ENCODE measurements at places on chromosomes 13 and 19.
A peak's percentile ranks its signal among the peaks of the same experiment; 100 is the strongest.

DNA sequence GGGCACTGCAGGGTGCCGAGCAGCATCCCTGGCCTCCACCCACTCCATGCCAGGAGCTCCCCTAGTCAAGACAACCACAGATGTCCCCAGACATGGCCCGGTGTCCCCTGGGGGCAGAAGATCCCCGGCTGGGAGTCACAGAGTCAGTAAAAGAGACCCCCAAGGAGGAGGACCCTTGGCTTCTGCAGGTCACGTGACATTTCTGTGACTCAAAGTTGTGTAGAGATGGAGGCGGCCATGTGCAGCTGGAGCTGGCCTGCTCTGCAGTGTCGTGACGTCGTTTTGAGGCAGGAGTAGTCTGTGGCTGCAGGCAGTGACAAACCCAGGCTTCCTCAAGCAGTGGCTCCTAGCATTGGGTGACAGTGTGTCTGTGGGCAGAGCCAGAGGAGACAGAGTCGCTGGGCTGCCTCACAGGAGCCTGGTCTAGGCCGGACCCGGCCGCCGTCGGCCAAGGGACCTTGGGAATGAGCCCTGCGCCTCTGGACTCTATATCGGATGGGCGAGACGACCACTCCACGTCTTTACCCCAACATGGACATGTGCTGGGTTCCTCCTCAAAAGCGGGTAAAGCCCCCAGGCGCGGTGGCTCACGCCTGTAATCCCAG lies 7.7 kb upstream of the DIRAS1 start:
- DNase-seq = no peak

GRCh38 chr13:73610799-73611592 lies 523.2 kb downstream of the KLF12 start:
- no peak for DNase-seq

- DNase-seq = no peak
These were observed 495.7 kb downstream of the SLITRK1 start for GRCh38 chr13:83386609-83387008.

GRCh38 chr13:35789335-35790165 lies 313.1 kb upstream of the MAB21L1 start:
- no peak for DNase-seq

DNA sequence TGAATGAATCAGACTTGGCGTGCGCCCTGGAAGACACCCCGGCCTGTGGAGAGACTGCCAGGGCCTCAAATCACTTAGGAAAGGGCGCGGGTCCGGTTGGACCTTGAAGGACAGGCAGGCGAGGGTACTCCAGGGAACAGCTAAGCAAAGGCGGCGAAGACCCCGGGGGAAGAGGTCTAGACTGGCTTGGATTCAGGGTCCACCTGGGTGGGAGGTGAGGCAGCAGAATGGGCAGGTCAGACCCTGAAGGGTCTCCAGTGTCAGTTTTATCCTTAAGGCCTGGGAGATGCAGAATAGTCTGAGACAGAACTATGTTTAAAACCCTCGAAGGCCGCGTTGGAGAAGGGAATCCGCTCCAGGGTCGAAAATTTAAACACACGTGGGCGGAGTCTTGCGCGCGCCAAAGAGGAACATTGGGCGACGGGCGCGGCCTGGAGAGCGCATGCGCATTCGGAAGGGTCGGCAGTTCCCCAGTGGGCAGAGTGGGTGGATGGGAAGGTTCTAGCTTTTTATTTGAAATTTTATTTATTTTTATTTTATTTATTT lies 567 bp upstream of the SMG9 start:
- peak; percentile 76 for DNase-seq

- no peak for DNase-seq
These were observed 1730.9 kb downstream of the PCDH9 start for GRCh38 chr13:65499256-65499655.

GRCh38 chr13:43908156-43909126 lies 28.7 kb downstream of the LACC1 start:
- DNase-seq = no peak

DNA sequence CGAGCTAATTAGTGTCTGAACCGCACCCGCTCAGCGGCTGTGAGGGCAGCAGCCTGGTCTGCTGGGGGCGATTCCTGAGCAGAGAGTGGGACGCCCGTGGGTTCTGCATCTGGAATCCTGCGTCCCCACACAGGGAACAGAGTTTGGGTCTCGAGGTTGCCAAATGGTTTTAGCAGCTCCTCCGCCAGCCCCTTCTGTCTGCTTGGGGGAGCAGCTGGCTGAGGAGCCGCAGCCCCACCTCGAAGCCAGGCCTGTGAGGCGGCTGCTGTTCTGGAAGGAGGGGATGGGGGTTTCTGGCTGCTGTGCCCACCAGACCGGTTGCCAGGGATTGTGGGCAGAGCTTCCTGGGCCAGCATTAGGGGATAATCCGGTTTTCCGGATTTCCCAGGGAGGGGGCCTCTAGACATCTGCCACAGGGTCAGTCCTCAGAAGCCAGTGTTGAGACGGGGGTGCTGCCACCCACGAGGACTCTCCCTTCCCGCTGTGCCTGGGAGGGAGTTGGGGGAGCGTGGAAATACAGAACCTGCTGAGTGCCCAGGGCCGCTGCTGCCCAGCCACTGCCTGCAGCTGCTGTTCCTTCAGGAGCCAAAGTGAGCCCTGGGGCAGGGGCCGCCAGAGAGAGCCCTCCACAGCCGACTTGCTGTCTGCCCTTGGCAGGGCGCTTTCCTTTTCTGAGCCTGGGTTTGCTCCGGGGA lies 2.0 kb downstream of the CDC34 start:
- no peak for DNase-seq

DNA sequence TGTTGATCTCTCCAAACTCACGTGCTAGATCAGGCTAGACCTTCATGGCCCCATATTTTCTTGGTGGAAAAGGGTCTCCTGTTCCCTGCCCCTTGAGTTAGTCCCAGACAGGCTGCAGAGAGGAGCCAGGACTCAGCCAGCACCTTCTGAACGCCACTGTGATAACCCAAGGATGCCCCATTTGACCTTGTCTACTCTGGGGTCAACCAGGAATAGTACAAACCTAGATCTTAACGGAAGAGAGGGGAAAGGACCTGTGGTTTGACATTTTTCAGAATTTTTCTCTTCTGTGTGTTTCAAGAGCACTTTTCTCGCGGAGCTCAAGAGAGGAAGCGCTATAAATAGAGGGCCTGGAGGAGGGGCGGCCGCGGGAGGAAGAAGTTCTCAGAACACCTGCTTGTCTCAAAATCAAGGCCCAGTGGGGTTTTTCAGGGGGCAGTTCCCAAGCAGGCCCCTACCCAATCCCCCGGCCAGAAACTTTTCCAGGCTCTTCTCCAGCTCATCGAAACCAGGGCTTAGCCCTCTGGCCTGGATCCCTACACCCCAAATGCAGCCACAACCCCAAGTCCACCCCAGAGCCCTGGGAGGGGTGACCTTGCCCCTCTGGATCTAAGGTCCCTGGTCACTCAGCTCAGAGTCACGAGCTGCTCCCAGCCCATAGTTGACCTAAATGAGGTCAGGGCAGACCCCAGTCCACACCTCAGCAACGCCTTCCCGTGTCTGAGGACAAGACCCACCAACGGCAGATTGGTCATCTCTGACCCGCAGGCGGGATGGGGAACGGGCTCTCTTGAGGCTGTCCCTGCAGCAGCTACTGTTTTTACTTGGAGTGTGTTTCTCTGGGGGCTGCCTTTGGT lies 75.6 kb upstream of the TM9SF2 start:
- DNase-seq = no peak

DNA sequence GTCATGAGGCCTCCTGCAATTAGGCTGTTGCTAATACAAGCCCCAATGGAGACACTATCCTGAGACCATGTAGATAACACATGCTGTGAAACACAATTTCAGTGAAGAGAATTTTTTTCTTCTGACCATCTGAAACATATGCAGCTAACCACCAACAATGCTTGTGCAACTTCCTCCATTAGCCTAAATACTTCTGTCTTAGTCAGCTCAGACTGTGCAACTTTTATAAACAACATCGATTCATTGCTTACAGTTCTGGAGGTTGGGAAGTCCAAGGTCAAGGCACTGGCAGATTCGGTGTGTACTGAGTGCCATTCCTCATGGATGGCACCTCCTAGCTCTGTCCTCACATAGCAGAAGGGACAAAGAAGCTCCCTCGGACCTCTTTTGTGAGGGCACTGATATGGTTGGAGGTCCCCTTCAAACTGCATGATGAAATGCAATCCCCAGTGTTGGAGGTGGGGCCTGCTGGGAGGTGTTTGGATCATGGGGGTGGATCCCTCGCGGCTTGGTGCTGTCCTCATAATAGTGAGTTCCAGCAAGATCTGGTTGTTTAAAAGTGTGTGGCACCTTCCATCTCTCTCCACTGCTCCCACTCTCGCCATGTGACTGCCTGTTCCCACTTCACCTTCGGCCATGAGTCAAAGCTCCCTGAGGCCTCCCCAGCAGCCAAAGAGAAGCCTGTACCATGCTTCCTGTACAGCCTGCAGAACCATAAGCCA lies 27.7 kb downstream of the STK24 start:
- DNase-seq = peak; percentile 83

Data from CD14-positive monocyte (primary cell).